ENCODE measurements at places on chromosomes 13 and 19.

GRCh38 chr13:45826731-45827130 lies 24.8 kb downstream of the SIAH3 start:
- DNase-seq: no peak

DNA sequence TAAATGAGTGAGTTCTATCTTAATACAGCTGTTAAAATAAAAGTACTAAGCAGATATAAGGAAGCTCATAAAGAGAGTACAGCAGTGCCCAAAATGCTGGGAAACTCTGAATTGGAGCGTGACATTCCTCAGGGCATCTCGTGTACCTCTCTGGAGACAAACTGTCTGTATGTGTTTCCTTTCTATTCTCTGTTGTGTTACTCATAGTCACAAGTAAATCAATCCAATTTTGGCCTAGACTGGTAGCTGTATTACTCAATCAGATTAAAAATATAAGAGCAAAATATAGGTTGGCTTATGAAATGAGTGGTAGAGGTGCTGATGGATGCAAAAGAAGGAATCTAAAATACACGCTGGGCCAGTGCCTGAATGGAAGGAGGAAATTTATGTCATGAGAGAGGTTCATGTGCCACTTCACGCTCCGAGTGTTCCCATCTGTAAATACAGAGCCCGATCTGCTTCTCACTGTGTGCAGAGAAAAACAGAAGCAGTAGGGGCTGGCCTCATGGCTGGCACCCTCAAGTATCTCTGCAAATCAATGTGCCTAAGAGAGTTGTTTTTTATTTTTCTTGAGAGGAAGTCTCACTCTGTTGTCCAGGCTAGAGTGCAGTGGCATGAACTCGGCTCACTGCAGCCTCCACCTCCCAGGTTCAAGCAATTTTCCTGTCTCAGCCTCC lies 58.7 kb upstream of the RGCC start:
- no peak for DNase-seq

- DNase-seq: no peak
Observed at GRCh38 chr13:77429320-77430142, 102.6 kb upstream of the MYCBP2 start.

GRCh38 chr19:18591735-18592385 lies 3.3 kb downstream of the REX1BD start:
- no peak for DNase-seq

- no peak for DNase-seq
Observed at GRCh38 chr19:1590641-1591397, 1.8 kb downstream of the MBD3 start.

GRCh38 chr19:2827022-2827421 lies 7.4 kb downstream of the ZNF554 start:
- DNase-seq: no peak

GRCh38 chr13:47719164-47719563 lies 281.9 kb downstream of the SUCLA2 start:
- no peak for DNase-seq

DNA sequence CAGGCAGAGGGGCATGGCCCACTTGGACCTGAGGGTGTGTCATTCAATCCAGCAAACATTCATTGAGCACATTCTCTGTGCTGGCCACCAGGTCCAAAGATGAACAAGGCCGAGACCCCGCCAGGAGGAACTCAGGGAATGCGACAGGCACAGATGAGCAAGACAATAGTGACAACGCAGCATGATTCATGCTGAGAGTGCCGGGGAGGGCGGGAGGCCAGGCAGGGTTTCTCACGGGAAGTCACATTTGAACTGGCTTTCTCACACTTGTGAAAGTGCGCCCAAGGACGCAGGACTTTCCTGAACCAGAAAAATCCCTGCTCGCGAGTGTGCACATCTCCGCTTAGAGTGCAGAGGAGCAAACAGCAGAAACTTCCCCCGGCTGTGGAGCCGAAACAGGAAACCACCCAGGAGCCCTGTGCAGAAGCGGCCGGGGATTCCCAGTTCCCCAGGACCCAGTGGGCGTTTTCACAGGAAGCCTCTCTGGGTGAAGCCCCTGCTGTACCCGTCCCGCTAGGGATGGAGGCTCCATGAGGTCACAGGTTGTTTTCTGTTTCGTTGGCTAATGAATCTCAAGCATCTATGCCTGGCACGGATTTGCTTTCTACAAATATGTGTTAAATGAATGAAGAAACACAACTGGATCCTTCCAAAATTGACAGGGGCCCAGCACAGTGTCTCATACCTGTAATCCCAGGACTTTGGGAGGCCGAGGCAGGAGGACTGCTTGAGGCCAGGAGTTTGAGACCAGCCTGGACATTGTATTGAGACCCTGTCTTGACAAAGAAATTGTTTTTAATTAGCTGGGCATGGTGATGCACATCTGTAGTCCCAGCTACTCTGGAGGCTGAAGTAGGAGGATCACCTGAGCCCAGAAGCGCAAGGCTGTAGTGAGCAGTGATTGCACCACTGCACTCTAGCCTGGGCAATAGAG lies 68.4 kb upstream of the TM9SF2 start:
- peak; percentile 49 for DNase-seq

- no peak for DNase-seq
Observed at GRCh38 chr13:40152145-40152544, 496.7 kb downstream of the COG6 start.

GRCh38 chr13:77029436-77029835 lies 2.5 kb upstream of the FBXL3 start:
- DNase-seq: no peak

DNA sequence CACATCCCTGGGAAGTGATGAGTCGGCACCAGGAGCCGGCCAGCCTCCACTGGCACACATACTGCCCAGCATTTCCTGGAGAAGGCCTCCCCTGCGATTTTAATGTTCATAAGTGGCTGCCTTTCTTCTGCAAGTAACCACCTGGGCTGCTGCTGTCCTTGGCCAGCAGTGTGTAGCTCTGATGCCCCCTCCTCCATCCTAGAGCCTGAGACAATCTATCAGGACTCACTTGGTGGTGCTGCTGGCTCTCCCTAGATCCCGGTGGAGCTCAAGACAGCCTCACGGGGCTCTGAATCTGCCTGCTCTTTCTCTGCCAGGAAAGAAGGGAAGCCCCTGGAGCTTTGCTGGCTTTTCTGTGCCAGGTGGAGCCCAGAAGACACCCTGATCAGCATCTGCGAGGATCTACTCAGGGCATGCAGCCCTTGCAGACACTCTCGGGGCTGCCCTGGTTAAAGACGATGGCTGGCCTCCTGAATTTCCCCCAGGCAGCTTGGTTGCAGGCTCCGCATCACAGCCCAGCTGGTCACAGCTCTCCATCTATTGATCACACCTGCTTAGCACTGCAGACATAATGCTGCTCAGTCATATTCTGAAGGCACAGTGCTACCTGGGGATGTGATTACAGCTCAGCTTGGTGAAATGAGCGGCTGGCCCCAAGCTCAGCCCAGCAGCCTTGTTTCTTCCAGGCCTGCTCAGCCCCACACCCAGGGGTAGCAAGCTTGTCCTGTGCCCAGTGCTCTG lies 122.3 kb downstream of the ZDHHC20 start:
- DNase-seq: no peak

GRCh38 chr19:7470540-7471305 lies 18.1 kb downstream of the PEX11G start:
- no peak for DNase-seq

- DNase-seq: no peak
Observed at GRCh38 chr19:22606954-22607652, 27.0 kb upstream of the ZNF492 start.

- DNase-seq: no peak
Observed at GRCh38 chr19:49772850-49773432, 6.1 kb downstream of the AP2A1 start.

DNA sequence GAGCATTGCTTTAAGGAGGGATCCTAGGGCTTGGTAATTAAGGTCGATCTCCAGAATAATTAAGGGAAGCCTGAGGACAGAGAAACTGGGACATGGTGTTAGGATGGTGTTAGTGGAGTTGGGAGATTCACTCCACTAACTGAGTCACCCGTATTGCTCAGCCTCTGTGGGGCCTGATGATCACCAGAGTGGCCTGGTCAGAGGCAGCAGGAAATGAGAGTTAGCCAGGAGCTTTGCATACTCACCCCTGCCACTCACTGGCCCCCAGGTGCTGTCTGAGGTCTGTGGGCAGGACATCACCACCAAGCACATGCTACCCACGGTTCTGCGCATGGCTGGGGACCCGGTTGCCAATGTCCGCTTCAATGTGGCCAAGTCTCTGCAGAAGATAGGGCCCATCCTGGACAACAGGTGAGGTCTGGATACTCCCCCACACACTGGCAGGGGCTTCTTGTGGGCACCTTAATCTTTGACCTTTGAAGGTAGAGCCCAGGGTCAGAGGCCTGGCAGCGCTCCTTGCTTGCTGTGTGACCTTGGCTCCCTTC lies 32.1 kb downstream of the PPP2R1A start:
- DNase-seq: no peak

DNA sequence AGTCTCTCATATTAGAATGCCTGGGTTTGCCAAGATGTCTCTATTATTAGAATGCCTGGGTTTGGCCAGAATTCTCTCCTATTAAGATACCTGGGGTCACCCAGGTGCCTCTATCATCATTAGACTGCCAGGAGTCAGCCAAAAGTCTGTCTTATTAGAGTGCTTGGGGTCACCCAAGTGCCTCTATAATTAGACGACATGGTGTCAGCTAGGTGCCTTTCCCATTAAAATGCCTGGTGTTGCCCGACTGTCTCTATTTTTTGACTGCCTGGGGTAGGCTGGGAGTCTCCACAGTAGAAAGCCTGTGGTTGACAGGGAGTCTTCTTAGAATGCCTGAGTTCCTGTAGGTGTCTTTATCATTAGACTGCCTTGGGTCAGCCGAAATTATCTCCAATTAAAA lies 1536.6 kb downstream of the UQCRFS1 start:
- no peak for DNase-seq

DNA sequence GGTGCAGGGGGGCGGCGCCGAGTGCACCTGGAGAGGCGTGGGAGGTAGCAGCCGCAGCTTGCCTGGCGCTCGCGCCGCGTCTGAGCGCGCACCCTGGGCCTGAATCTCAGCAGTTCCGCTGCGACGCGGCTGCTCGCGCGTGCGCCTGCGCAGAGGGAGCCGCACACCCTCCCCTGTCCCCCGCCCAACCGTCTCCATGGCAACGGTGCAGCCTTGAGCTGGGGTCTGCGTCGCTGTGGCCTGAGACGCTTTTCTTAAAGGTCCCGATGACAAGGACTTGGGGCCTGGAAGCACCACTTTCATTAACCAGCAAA lies at the start of gene PNMA8B:
Gene PNMA8B, minus strand, starts transcription at position 82 of the 314 bp plus-strand sequence. CDS start 402 bp downstream, outside the sequence.
- peak; percentile 96 for DNase-seq

GRCh38 chr13:89584058-89584620 lies 1763.3 kb upstream of the MIR17HG start:
- no peak for DNase-seq

GRCh38 chr19:31340042-31341025 lies 8.9 kb downstream of the TSHZ3 start:
- no peak for DNase-seq

- no peak for DNase-seq
Observed at GRCh38 chr13:66581675-66582074, 648.5 kb downstream of the PCDH9 start.

DNA sequence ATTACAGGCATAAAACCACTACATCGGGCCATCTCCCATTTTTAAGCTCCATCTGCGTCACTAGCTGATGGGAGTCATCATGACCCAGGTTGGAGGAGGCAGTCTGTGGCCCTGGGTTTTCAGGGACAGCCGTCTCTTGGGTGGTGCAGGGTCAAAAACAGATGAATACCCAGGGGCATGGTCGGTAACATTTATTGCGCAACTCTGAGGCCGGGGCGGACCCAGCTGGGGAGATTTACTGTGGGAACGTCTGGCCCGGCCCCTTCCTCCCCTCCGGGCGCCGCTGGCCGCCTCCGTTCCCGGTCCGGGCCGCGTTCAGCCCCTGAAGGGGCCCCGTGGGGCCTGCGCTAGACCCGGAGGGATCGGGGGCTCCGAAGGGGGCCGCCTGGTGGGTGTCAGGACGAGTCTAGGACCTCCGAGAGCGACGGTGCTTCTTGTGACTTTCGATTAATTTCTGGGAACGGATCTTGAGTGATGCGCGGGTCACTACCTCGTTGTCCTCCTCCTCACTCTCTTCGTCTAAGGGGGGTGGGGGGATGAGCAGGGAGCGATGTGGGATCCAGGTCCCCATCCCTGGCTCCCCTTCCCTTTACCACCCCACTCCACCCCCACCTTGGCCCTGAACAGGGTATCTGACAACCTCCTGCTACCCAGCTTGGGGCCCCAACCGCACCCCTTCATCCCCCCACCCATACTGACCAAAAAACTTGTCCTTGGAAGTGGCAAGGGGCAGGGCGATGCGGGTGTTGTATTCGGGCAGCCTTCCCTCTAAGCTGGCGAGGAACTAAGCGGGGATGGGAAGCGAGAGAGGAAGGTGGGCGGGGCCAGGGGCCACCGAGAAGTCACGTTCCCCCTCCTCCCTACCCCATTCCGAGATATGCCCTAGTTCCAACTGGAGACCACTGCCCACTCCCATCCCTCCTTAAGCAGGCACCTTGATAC lies 1.6 kb upstream of the RGL3 start:
- no peak for DNase-seq

GRCh38 chr13:93244918-93245280 lies 18.3 kb downstream of the GPC6 start:
- DNase-seq: no peak

- peak; percentile 78 for DNase-seq
Observed at GRCh38 chr19:50537769-50538230, 24.1 kb upstream of the ASPDH start.

DNA sequence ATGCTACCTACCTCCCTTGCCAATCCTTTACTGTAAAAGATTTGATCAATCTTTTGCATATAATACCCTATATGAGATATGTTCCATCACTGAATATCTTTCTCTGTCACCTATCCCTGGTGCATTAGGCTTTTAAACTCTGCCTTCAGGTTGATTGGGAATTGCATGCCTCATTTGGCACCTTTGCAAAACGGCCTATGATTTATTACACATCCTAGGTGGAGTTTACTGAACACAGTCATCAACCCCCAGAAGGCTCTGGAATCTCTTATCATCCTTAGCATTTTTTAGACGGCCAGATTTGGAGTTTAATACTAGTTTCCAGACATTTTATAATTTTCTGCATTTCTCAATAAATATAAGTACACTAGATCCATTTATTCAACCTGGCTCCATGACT lies 448.4 kb upstream of the SLC10A2 start:
- DNase-seq: no peak

DNA sequence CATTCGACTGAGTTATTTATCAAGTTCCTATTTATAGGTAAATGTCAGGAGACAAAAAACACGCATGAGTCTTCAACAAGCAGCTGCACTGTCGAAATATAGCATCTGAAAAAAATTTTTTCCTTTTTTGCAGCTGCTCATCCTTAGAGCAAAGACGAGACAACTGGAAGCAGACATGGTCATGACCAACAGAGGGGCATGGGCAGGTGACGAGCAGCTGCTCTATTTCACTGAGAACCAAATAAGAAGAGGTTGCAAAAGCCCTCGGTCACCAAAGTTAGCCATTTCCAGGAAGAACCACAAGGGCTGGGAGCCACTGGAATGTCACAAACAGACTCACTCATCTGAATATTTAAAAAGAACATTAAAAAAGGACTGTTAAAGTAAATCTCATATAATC lies 22.2 kb downstream of the SOHLH2 start:
- DNase-seq: no peak

Measured in neuronal stem cell (in vitro differentiated cells).